ENCODE measurements at places on chromosomes 4 and X.
A peak's percentile ranks its signal among the peaks of the same experiment; 100 is the strongest.

- H3K27me3 ChIP-seq: no peaks in the 10 kb centered on the region
- no peaks in the 10 kb centered on the region for H3K4me1 ChIP-seq
- no peak overlapping the region for H3K27ac ChIP-seq
- no peak overlapping the region for H3K4me3 ChIP-seq
- ATAC-seq: no peak
These were observed 56.9 kb upstream of the STS start for GRCh38 chrX:7090641-7091040.

- no peak overlapping the region for H3K27ac ChIP-seq
These were observed 1862.5 kb upstream of the TENM3 start for GRCh38 chr4:180380733-180381132.

GRCh38 chr4:84403656-84404055 lies 95.4 kb downstream of the NKX6-1 start:
- H3K27me3 ChIP-seq: no peaks in the 10 kb centered on the region
- no peak overlapping the region for H3K27ac ChIP-seq
- no peaks in the 10 kb centered on the region for H3K36me3 ChIP-seq

DNA sequence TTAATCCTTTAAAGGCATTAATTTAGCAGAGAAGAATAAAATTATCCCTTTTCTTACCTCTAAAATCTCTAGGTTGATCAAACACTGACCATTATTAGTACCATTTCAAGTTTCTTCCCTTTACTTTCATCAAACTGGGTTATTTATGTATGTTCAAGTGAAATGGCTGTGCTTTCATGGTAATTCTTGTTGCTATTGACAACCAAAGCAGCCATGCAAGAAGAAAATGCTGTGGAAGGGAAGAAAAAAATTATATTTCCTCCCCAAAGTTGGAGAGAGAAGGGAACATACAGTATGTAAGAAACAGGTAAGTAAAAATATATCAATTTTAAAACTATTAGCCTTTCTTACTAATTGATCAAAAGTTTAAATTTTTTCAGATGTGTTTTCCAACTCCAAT lies 16.2 kb downstream of the NPNT start:
- H3K4me1 ChIP-seq: no peaks in the 10 kb centered on the region
- no peak overlapping the region for H3K4me3 ChIP-seq
- no peak overlapping the region for H3K27ac ChIP-seq
- no peak for ATAC-seq
- H3K36me3 ChIP-seq: no peaks in the 10 kb centered on the region
- H3K27me3 ChIP-seq: no peaks in the 10 kb centered on the region

DNA sequence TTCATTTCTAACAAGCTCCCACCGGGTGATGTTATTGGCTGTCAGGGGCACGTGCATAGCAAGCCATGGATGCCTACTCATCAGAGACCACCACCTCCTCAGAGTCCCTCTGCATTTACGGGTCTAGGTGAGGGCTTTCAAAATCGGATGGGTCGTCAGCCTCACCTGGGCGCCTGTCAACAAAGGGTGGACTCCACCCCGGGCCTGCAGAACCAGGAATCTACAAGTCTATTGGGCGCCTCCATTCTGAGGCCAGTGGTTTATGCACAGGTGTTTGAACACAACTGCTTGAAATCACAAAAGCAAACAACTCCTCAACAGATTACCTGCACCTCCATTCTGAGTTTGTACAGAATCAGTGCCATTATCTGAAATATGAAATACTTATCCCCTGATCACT lies 318.9 kb downstream of the PTTG2 start:
- H3K4me1 ChIP-seq: peaks cover 11% of the 10 kb centered on the region
- no peak overlapping the region for H3K27ac ChIP-seq
- no peak overlapping the region for H3K4me3 ChIP-seq
- no peaks in the 10 kb centered on the region for H3K27me3 ChIP-seq
- H3K36me3 ChIP-seq: no peaks in the 10 kb centered on the region
- ATAC-seq: no peak

DNA sequence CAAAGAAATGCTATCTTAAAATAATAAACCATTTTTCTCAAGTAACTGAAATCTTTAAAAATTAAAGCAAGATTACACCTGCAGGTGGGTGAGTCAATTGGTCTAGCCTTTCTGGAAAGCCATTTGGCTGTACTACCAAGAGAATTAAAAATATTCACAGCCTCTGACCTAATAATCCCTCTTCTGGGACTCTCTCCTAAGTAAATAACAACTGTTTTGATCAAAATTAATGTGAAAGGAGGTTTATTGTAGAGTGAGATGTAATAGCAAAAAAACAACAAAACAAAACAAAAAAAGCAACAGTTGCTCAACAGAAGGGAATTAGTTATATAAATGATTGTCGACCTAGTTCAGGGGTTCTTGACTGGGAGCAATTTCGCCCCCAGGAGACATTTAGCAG lies 89.0 kb downstream of the GEMIN8 start:
- H3K27ac ChIP-seq: no peak overlapping the region
- no peak for ATAC-seq
- H3K4me1 ChIP-seq: no peaks in the 10 kb centered on the region
- H3K27me3 ChIP-seq: no peaks in the 10 kb centered on the region
- no peak overlapping the region for H3K4me3 ChIP-seq
- H3K36me3 ChIP-seq: no peaks in the 10 kb centered on the region

GRCh38 chrX:43175434-43175833 lies 397.5 kb upstream of the PPP1R2C start:
- H3K27ac ChIP-seq: no peak overlapping the region
- H3K36me3 ChIP-seq: no peaks in the 10 kb centered on the region
- H3K4me1 ChIP-seq: no peaks in the 10 kb centered on the region
- no peak for ATAC-seq

DNA sequence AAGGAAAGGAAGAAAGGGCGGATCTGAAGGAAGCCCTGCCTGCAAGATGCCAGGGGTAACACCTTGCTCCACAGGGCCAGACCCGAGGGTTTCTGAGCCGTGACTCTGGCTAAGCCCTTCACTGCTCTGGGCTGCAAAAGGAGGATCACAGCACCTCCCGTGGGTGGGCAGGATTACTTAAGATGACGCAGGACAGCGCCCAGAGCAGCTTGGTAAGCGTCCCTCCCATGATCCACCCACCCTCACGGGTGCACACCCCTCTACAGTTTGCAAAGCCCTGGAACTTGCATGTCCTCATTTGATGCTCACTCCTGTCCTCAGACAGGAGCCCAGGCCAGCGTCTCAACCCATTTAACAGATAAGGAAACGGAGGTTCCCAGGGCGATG lies 64.9 kb downstream of the CRMP1 start:
- no peaks in the 10 kb centered on the region for H3K27me3 ChIP-seq
- no peak overlapping the region for H3K4me3 ChIP-seq
- H3K27ac ChIP-seq: no peak overlapping the region
- H3K36me3 ChIP-seq: peaks cover 12% of the 10 kb centered on the region
- peaks cover 2% of the 10 kb centered on the region for H3K4me1 ChIP-seq
- ATAC-seq: peak; percentile 14

- ATAC-seq: no peak
- no peaks in the 10 kb centered on the region for H3K36me3 ChIP-seq
- no peak overlapping the region for H3K4me3 ChIP-seq
- H3K4me1 ChIP-seq: peaks cover 62% of the 10 kb centered on the region
- no peak overlapping the region for H3K27ac ChIP-seq
These were observed 60.5 kb downstream of the SEC24D start for GRCh38 chr4:118775405-118775804.

DNA sequence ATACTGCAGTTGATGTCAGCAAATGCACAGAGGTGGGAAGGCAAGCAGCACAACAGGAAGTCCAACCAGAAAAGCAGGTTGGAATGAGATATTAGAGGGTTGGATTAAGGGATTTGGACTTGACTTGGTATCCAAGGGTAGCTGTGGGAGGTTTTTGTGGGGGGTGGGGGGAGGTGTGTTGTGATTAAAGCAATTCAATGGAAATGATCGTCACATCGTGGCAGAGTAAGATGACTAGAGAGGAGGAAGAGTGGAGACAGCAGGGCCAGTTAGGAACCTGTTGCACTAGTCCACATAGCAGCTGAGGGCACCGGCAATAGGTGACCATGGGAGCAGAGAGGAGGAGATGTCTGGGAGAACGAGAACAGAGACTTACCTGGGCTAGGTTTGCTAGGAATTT lies 2.4 kb downstream of the SLC25A43 start:
- H3K4me1 ChIP-seq: no peaks in the 10 kb centered on the region
- H3K27ac ChIP-seq: no peak overlapping the region
- H3K36me3 ChIP-seq: peaks cover 4% of the 10 kb centered on the region
- H3K4me3 ChIP-seq: no peak overlapping the region

- no peaks in the 10 kb centered on the region for H3K36me3 ChIP-seq
- H3K4me1 ChIP-seq: no peaks in the 10 kb centered on the region
- H3K4me3 ChIP-seq: no peak overlapping the region
- no peak for ATAC-seq
These were observed 13.9 kb upstream of the TLR1 start for GRCh38 chr4:38818441-38818976.

- H3K4me3 ChIP-seq: peak overlapping the region; percentile 29
- H3K27me3 ChIP-seq: no peaks in the 10 kb centered on the region
- H3K36me3 ChIP-seq: no peaks in the 10 kb centered on the region
- H3K27ac ChIP-seq: peak overlapping the region; percentile 59
These were observed 94.5 kb downstream of the APBB2 start for GRCh38 chr4:41119867-41120295.

DNA sequence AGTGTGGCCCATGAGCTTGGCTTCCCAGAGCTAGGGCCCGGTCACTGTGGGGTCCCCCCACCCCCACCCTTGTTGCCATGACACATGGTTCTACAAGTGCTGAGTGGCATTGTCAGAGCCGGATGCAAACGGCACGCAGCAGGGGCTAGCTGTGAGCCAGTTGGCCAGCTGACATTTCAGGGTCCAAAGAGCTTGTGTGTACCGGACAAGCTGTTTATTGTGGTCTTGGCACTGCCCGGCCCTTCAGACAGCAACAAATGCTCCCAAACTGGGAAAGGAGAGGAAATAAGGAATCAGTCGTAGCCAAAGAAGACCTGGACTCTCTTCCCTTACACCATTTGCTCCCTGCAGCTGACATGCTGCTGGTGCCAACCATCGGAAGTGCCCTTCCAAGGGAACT lies 36.8 kb downstream of the TSC22D3 start:
- H3K27me3 ChIP-seq: no peaks in the 10 kb centered on the region
- peak overlapping the region; percentile 48 for H3K27ac ChIP-seq
- H3K4me1 ChIP-seq: peaks cover 85% of the 10 kb centered on the region
- no peaks in the 10 kb centered on the region for H3K36me3 ChIP-seq

GRCh38 chr4:19982556-19982955 lies 269.1 kb upstream of the SLIT2 start:
- H3K27ac ChIP-seq: no peak overlapping the region
- H3K36me3 ChIP-seq: no peaks in the 10 kb centered on the region
- ATAC-seq: no peak
- H3K27me3 ChIP-seq: no peaks in the 10 kb centered on the region
